ENCODE measurements at places on chromosomes 7 and 10.

- no peak for DNase-seq
- no peaks in the 10 kb centered on the region for H3K27me3 ChIP-seq
- H3K4me3 ChIP-seq: no peak overlapping the region
- no peaks in the 10 kb centered on the region for H3K4me1 ChIP-seq
- no peak overlapping the region for H3K27ac ChIP-seq
These were observed 129.7 kb downstream of the C10orf105 start for GRCh38 chr10:71589617-71590551.

DNA sequence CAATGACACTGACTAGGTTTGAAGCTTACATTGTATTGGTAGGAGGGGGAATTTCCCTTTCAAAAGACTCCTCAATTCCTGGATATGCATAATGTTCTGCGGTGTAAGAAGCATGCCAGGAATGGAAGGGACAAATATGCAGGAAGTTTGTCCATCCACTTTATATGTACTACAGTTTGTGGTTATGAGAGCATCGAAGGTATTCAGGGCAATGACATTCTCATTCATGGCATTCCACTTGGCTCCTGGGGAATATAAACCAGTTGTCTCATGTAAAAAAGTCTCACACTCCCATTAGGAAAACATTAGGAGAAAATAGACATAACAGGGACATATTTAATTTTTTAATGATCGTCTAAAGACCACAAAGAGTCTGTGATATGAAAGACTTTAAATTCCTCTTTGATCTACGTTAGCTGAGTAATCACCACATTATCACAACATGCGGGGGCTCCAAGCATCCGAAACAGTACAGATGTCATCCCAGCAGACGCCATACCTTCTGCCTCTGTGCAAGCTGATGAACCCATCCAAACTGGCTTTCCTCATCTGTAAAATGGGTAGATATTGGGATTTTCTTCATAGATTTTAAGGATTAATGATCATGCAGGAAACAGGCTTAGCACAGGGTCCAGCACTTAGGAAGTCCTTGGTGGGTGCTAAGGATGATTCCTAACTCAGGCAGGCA lies 675.3 kb downstream of the INHBA start:
- no peaks in the 10 kb centered on the region for H3K4me1 ChIP-seq
- H3K27ac ChIP-seq: no peak overlapping the region
- DNase-seq: no peak
- no peaks in the 10 kb centered on the region for H3K36me3 ChIP-seq

- H3K27me3 ChIP-seq: no peaks in the 10 kb centered on the region
- H3K27ac ChIP-seq: no peak overlapping the region
- no peaks in the 10 kb centered on the region for H3K36me3 ChIP-seq
- DNase-seq: no peak
- peaks cover 19% of the 10 kb centered on the region for H3K4me1 ChIP-seq
These were observed 108.9 kb downstream of the ARID5B start for GRCh38 chr10:62010366-62010765.

GRCh38 chr10:101612872-101613271 lies 24.8 kb downstream of the DPCD start:
- H3K36me3 ChIP-seq: peaks cover 91% of the 10 kb centered on the region
- H3K27ac ChIP-seq: no peak overlapping the region
- H3K4me3 ChIP-seq: no peak overlapping the region
- H3K4me1 ChIP-seq: no peaks in the 10 kb centered on the region
- DNase-seq: no peak

Measured in small intestine (tissue), 16 donors.